IPS-NIHi11 (cell line): ENCODE measurements at places on chromosomes 4 and X.

DNA sequence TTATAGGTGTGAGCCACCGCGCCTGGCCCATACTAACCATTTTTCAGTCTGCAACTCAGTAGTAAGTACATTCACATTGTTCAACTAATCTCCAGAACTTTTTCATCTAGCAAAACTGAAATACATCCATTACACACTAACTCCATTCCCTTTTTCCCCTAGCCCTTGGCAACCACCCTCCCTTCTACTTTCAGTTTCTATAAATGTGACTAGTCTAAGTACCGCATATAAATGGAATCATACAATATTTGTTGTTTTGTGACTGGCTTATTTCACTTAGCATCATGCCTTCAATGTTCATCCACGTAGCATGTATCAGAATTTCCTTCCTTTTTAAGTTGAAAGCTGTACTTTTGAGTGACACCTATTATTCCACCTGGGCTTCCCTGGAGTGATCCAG lies 44.6 kb upstream of the SETD7 start:
- no peak for DNase-seq

DNA sequence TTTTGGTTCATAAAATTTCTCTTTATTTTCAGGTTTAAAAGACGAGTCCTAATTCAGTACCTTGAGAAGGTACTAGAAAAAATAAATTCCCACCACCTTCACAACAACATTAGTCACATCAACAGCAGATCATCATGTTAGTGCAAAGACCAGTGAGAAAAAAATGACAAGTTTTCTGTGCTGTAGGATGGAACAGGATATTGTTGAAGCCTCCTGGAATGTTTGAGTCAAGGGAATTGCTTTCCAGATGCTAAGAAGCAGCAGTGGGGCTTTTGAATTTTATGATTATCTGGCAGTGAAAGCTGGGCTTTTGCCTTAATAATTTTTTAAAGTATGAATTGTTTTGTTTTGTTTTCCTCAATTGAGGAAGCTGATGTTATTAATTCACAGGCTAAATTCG lies 61.0 kb downstream of the INTS6L start:
- no peak for DNase-seq

GRCh38 chr4:162274354-162274753 lies 110.6 kb upstream of the FSTL5 start:
- DNase-seq: no peak

DNA sequence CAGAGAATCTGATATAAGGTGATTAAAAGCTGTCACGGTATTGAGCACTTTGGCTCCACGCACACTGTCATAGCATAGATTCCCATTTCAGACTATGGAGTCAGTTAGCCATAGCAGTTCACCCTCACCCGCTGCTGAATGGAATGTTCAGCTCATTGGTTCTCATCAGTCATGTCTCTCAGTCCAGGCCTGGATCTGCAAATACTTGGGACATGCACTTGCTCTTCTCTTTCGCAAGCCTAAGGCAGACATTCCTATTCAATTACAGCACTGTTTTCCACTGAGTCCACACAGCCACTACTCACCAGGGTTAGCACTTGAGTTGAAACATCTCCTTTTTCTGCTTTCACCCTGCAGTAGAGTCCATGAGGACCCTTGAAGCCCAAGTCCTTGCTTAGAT lies 30.6 kb upstream of the SCML1 start:
- no peak for DNase-seq
